T-cell (primary cell): ENCODE measurements at places on chromosomes 6 and 20. TPM values are rescaled to one million over a fixed set of nuclear protein-coding genes. Genes with fewer than 3 reads are reported as not detected.

Gene CPXM1
- 0.20 TPM for total RNA-seq

Gene ELOVL4
- total RNA-seq: 1.6 TPM

Gene CALHM6
- total RNA-seq: 4.2 TPM

Gene EBF4
- 5.5 TPM for total RNA-seq

Gene MAP1LC3A
- total RNA-seq: 15.5 TPM

Gene WFDC12
- not detected for total RNA-seq

Gene CST7
- total RNA-seq: 46.2 TPM

GRCh38 chr6:53961679-53962370, 149.4 kb upstream of the MLIP start:
- no peaks in the 10 kb centered on the region for H3K27me3 ChIP-seq
- DNase-seq: no peak
- H3K27ac ChIP-seq: no peak overlapping the region
- H3K4me3 ChIP-seq: no peak overlapping the region
- no peaks in the 10 kb centered on the region for H3K36me3 ChIP-seq

DNA sequence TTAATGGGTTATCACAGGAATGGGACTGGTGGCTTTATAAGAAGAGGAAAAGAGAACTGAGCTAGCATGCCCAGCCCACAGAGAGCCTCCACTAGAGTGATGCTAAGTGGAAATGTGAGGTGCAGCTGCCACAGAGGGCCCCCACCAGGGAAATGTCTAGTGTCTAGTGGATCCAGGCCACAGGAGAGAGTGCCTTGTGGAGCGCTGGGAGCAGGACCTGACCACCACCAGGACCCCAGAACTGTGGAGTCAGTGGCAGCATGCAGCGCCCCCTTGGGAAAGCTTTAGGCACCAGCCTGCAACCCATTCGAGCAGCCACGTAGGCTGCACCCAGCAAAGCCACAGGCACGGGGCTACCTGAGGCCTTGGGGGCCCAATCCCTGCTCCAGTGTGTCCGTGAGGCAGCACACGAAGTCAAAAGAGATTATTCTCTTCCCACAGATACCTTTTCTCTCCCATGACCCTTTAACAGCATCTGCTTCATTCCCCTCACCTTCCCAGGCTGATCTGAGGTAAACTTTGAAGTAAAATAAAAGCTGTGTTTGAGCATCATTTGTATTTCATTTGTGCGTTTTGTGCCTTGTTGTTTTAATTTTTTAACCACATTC, 4.4 kb downstream of the HLA-E start:
- peak; percentile 31 for DNase-seq
- peak overlapping the region; percentile 82 for H3K4me3 ChIP-seq
- peaks cover 3% of the 10 kb centered on the region for H3K27me3 ChIP-seq
- H3K27ac ChIP-seq: peak overlapping the region; percentile 48
- peaks cover 43% of the 10 kb centered on the region for H3K36me3 ChIP-seq
- H3K4me1 ChIP-seq: peaks cover 68% of the 10 kb centered on the region

- no peaks in the 10 kb centered on the region for H3K4me1 ChIP-seq
- H3K4me3 ChIP-seq: no peak overlapping the region
- DNase-seq: no peak
- no peak overlapping the region for H3K27ac ChIP-seq
- H3K27me3 ChIP-seq: peaks cover 73% of the 10 kb centered on the region
Measured at GRCh38 chr20:1896484-1897258, 1.5 kb downstream of the SIRPA start.

- H3K27me3 ChIP-seq: no peaks in the 10 kb centered on the region
- H3K36me3 ChIP-seq: no peaks in the 10 kb centered on the region
- no peak overlapping the region for H3K27ac ChIP-seq
- no peaks in the 10 kb centered on the region for H3K4me1 ChIP-seq
- H3K4me3 ChIP-seq: no peak overlapping the region
Measured at GRCh38 chr6:97049253-97050011, 124.9 kb downstream of the KLHL32 start.

GRCh38 chr20:64151633-64152530, 12.4 kb upstream of the MYT1 start:
- no peak overlapping the region for H3K27ac ChIP-seq
- H3K36me3 ChIP-seq: no peaks in the 10 kb centered on the region
- no peaks in the 10 kb centered on the region for H3K27me3 ChIP-seq
- H3K4me3 ChIP-seq: no peak overlapping the region
- DNase-seq: no peak

- H3K4me3 ChIP-seq: no peak overlapping the region
- H3K27me3 ChIP-seq: no peaks in the 10 kb centered on the region
- H3K27ac ChIP-seq: no peak overlapping the region
Measured at GRCh38 chr6:89481695-89482094, 48.7 kb downstream of the ANKRD6 start.

DNA sequence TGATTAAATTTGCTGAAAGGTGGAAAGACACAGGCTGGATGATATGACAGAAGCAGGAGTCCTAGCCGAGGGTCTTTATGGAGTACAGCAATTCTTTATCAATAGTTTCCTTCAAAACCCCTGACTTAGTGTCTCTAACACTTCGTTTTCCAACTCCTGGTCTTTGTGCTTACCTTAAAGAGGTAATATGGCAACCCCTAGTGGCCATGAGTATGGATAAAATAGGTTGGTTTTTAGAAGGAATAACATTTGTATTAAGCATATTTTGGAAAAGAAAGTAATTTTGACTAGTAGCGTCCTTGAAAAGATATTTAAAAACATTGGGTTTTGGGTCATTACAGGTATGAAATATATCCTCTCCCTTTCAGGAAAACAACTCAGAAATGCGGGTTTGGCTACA, 51.9 kb downstream of the VGLL2 start:
- H3K27me3 ChIP-seq: no peaks in the 10 kb centered on the region
- no peaks in the 10 kb centered on the region for H3K36me3 ChIP-seq
- no peaks in the 10 kb centered on the region for H3K4me1 ChIP-seq
- H3K27ac ChIP-seq: no peak overlapping the region

- no peak overlapping the region for H3K27ac ChIP-seq
- no peak for DNase-seq
- H3K4me1 ChIP-seq: no peaks in the 10 kb centered on the region
- H3K36me3 ChIP-seq: peaks cover 8% of the 10 kb centered on the region
- H3K4me3 ChIP-seq: no peak overlapping the region
- no peaks in the 10 kb centered on the region for H3K27me3 ChIP-seq
Measured at GRCh38 chr6:116629563-116629981, 13.3 kb downstream of the RSPH4A start.

- H3K4me1 ChIP-seq: no peaks in the 10 kb centered on the region
- H3K36me3 ChIP-seq: no peaks in the 10 kb centered on the region
- H3K4me3 ChIP-seq: no peak overlapping the region
- DNase-seq: no peak
- no peak overlapping the region for H3K27ac ChIP-seq
- H3K27me3 ChIP-seq: no peaks in the 10 kb centered on the region
Measured at GRCh38 chr20:42155586-42155985, 537.4 kb upstream of the CHD6 start.

DNA sequence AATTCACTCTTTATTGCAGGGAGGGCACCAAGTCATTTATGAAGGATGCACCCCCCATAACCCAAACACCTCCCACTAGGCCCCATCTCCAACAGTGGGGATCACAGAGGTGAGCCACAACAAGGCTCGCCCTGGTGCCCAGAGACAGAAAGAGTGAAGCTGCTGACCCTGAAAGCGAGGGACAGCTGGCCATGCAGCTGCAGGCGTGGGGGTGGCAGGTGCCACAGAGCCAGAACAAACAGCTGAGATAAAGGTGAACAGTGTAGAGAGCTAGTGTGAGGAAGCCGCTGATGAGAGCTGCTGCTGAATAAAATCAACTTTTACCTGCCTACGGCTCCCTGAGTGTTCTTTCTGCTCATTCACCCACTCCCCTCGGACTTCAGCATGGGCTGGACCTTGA, 18.8 kb upstream of the RGS17 start:
- no peak overlapping the region for H3K4me3 ChIP-seq
- H3K27me3 ChIP-seq: no peaks in the 10 kb centered on the region
- no peaks in the 10 kb centered on the region for H3K4me1 ChIP-seq
- no peaks in the 10 kb centered on the region for H3K36me3 ChIP-seq
- DNase-seq: no peak
- no peak overlapping the region for H3K27ac ChIP-seq

DNA sequence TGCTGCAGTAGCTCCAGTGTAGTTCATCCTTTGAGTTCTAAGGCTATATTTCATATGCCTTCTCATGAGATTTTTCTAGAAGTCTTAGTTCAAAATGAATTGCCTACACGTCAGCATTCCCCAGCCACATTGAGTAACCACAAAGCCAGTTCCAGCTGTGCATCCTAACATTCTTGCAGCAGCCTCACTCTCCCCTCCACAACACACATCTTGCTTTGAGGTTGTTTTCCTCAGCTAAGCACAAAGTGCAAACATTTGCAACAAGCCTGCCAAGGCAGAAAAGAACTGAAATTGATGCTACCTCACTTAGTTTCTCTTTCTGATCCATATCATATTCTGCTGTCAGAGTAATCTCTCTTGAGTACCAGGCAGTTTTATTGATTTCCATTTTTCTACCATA, 160.7 kb upstream of the KCNQ5 start:
- peaks cover 3% of the 10 kb centered on the region for H3K27me3 ChIP-seq
- H3K27ac ChIP-seq: no peak overlapping the region
- no peaks in the 10 kb centered on the region for H3K36me3 ChIP-seq
- no peaks in the 10 kb centered on the region for H3K4me1 ChIP-seq
- DNase-seq: no peak

DNA sequence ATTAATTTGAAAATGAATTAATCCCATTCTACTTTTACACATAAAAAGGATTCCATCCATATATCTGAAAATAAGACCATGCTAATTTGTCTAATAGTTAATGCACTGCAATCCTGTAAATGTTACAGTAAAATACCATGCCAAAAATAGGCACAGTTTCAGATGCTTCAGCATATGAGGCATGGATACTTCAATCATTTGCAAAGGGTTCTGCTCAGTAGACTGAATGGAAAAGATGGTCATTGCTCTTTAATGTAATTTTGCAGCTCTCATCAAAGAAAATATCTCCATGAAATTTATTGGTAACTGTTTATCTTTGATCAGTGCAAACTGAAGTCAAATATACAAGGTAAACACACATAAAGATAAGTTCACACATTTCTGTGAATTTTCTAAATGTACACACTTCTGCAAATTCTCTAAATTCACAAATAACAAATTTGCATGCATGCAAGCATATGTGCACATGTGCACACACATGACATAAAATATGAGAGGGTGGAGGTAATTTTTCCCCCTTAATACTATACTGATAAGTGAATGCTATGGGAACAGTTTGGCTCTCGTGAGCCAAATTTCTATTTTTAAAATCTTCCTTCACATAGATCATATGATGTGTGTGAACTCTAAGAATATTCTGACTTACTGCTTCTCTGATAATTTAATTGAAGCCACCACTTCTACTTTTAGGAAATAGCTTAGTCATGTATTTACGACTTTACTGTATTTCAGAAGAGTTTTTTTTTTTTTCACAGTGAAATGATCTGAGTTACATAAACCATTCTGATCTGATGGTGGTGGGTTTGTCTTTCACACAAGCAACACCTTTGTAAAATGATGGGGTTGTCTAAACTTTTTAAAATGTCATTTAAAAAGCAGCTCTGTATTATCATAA, 996.8 kb upstream of the CITED2 start:
- H3K4me3 ChIP-seq: no peak overlapping the region
- no peaks in the 10 kb centered on the region for H3K36me3 ChIP-seq
- no peak for DNase-seq
- H3K4me1 ChIP-seq: no peaks in the 10 kb centered on the region
- H3K27ac ChIP-seq: no peak overlapping the region

GRCh38 chr20:22352019-22352418, 232.4 kb downstream of the FOXA2 start:
- no peak overlapping the region for H3K4me3 ChIP-seq
- no peaks in the 10 kb centered on the region for H3K4me1 ChIP-seq
- no peak for DNase-seq
- H3K27me3 ChIP-seq: no peaks in the 10 kb centered on the region
- no peaks in the 10 kb centered on the region for H3K36me3 ChIP-seq

DNA sequence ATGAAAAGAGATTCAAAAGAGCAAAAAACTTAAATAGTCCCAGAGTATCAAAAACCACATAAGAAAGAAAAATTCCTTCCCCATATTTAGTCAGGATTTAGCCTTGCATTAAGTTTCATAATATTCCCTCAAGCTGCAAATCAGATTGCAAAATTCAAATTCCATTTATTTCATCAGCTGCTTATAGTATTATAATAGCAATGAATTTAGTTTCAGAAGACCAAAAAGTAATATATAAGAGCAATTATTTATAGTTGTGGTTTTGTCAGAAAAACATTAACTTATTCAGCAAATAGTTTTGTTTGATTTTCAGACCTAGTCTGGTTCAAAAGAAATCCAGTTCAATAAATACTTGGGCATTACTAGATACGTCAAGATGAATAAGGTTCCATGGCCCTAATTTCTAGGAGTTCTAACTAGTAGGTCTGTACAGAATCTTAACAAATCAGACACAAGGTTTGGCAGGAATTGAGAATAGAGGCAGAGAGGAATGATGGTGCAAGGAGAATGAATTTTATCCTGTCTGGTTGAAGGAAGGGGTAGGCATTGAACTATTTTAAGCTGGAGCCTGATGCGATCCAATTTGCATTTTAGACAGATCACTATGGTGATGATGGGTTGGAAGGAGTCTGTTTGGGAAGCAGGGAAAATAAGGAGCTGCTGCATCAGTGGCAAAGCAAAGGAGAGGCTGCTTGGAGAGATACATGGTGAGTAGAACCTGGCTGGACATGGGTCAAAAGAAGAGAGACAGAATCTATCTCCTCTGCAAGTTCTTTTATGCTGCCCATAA, 163.9 kb upstream of the STXBP5 start:
- no peaks in the 10 kb centered on the region for H3K36me3 ChIP-seq
- H3K4me1 ChIP-seq: no peaks in the 10 kb centered on the region
- DNase-seq: no peak
- H3K4me3 ChIP-seq: no peak overlapping the region
- no peaks in the 10 kb centered on the region for H3K27me3 ChIP-seq

DNA sequence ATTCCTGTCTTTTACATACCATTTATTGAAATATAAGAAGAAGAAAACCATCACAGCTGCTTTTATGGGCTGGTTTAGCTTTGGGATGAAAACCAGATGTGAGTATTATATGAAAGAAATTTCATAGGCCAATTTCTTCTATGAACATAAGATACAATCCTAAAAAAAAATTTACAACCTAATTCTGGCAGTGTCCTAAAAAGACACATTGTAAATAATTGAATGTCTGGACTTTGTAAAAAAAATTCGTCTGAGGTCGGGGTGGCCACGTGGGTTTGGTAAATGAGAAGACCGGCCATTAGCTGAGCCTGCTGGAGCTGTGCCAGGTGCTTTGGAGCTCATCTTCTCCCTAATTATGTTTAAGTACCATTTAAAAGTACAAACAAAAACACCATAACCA, 26.8 kb downstream of the DACT2 start:
- no peaks in the 10 kb centered on the region for H3K4me1 ChIP-seq
- no peak overlapping the region for H3K4me3 ChIP-seq
- peaks cover 17% of the 10 kb centered on the region for H3K27me3 ChIP-seq
- no peaks in the 10 kb centered on the region for H3K36me3 ChIP-seq
